ENCODE measurements at places on chromosomes 12 and 14.

DNA sequence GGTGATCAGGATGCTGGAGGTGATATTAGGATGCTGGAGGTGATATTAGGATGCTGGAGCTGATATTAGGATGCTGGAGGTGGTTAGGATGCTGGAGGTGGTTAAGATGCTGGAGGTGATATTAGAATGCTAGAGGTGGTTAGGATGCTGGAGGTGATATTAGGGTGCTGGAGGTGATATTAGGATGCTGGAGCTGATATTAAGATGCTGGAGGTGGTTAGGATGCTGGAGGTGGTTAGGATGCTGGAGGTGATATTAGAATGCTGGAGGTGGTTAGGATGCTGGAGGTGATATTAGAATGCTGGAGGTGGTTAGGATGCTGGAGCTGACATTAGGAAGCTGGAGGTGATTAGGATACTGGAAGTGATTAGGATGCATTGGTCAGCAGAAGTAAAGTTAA lies 101.4 kb downstream of the CALM1 start:
- DNase-seq, result no peak

DNA sequence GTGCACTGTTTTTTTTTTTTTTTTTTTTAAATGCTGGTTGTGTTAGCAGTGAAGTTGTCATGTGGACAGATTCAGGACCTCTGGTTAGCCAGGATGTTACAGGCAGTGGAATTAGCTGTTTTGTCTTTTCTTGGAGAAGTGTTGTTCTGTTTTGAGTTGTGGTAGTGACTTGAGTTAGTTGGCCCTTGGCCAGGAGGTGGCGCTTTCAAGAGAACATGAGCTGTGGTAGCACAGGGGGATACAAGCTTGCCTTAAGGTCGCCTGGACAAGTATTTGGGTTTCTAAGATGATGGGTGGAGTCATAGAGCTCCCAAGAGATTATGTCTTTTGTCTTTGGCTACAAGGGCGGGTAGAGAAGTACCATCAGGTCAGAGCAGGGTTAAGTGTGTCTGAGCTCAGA lies 33.3 kb upstream of the CCDC198 start:
- DNase-seq, result peak; percentile 8

DNA sequence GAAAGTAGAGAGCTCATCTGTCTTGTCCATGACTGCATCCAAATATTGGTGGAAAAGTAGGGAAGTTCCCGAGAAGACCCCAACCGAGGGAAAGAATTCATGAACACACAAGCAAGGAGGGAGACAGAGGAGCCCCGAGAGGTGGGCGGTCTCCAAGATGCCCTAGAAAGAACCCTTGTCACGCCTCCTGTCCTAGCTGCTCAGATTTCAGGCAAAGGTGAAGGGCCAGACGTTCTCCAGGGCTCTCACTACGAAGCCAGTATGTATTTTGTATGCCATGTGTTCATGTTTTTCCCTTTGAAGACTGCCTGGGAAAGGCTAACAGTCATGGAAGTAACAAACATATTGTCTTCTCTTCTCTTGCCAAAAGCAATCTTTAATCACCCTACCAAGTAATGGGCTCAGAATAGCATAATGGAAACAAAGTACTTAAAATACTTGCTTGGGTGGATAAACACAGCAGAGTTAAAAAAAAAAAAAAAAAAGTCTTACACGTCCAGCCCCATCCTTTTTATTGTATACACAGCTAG lies 99.2 kb upstream of the TBX3 start:
- DNase-seq, result no peak

- no peak for DNase-seq
These were observed 411 bp downstream of the TTLL5 start for GRCh38 chr14:75661499-75661814.

DNA sequence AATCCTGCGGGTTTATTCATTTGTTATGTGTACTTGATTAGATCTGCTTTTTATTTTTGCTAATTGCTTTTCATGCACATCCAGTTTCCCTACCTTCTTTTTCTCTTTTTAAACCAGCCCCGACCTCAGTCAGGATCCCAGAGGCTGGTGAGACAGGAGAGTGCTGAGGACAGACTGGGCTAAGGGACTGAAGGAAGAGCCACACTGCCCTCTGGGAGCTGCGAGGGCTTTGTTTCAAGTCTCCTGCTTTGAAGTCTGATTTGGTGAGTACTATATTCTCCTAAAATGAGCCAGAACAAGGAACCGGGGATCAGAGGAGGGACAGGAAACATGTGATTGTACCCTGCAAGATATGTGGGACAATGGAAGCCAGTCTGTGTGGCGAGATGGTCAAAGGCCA lies 23.9 kb downstream of the PRICKLE1 start:
- DNase-seq, result no peak

- no peak for DNase-seq
These were observed 15.7 kb upstream of the NFKBIA start for GRCh38 chr14:35420036-35420811.

DNA sequence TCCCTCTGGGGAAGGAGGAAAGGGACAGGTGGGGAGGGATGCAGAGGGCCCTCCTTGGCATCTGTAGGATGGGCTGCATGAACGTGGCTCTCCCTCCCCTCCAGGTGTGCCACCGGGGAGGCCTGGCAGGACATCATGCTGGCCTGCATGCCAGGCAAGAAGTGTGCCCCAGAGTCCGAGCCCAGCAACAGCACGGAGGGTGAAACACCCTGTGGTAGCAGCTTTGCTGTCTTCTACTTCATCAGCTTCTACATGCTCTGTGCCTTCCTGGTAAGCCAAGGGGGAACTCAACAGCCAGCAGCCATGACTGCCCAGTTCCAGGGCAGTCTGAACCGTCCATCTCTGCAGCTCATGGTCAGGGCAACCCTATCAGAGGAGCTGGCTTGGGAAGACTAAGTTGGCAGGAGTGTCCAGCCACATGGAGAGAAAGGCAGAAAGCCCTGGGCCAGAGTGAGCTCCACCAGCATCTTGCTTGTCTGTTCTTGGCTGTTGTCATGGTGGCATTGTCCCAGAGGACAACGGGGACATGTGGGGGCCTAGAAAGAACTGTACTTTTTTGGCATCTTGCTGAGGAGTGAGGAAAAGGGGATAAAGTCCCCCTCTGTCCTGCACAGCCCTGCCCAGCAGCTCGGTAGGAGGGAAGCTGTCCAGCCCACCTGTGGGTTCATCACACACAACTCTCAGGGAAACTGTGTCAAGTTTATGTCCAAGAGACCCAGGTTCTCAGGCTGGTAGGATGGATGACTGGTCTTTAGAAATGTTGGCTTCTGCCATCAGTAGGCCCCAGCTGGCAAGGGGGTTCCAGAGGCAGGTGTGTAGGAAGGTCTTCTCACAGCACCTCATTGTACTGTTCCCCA lies 129.8 kb upstream of the FKBP4 start:
- DNase-seq, result no peak

GRCh38 chr12:132323171-132324010 lies 6.0 kb downstream of the GALNT9 start:
- peak; percentile 40 for DNase-seq
